Memory B cell (primary cell): ENCODE measurements at places on chromosomes 5 and 9.
A peak's percentile ranks its signal among the peaks of the same experiment; 100 is the strongest.

DNA sequence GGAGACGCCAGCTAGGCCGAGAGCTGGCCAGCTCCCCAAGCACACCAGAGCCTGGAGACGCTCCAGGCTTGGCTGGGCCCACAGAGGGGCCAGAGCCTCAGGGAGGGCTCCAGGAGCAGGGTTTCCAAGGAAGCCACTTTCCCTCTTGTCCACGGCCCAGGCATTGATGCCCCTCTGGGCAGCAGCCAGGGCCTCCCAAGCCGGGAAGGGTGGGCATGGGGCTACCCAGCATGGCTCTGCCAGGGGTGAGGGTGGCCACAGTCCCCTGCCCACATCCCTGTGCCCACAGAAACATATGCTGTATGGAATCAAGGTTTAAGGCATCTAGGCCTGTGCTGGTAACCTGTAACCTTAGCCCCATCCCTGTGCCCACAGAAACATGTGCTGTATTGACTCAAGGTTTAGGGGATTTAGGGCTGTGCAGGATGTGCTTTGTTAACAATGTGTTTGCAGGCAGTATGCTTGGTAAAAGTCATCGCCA lies 1.5 kb upstream of the DPP7 start:
- H3K27me3 ChIP-seq = no peaks in the 10 kb centered on the region
- no peaks in the 10 kb centered on the region for H3K36me3 ChIP-seq
- no peak for DNase-seq
- H3K4me1 ChIP-seq = peaks cover 13% of the 10 kb centered on the region

- no peaks in the 10 kb centered on the region for H3K27me3 ChIP-seq
- H3K36me3 ChIP-seq = peaks cover 16% of the 10 kb centered on the region
- DNase-seq = no peak
- no peak within 1 kb of the TSS for H3K27ac ChIP-seq
Observed at GRCh38 chr5:33984671-33985124, at the start of gene SLC45A2. SLC45A2 (minus strand) TSS chr5:33984693; CDS start chr5:33984583, 110 bp downstream.

GRCh38 chr5:54453046-54453445 lies 2.5 kb upstream of the HSPB3 start:
- H3K27ac ChIP-seq = no peak overlapping the region
- H3K27me3 ChIP-seq = peaks cover 3% of the 10 kb centered on the region
- no peak overlapping the region for H3K4me3 ChIP-seq

DNA sequence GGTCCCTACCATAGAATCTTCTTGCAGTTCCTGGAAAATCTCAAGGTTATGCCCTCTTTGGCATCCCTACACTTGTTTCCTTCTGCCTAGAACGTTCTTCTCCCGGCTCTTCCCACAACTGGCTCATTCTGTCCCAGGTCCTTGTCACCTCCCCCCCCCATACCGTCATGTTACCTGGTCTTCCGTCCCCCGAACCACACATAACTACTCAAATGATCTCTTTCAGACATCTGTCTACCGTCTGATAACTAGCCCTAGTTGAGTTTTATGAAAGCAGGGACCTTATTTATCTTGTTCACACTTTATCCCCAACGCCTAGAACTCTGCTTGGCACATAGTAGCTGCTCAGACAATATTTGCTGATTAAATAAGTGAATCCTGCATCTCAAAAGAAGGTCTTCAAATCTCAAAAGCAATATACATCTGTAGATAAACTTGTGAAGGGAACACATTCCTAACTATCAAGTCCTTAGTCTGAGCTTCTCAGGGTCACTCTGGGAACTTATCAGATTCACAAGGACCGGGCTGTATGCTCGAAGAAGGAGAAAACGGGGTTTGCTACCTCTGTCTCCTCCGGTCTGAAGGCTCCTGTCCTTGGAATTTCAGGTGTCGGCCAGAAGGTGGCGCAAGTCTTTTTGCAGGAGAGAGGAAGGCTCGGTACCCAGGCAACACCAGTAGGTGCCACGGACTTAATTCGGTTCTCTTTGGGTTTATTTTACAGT lies 30.0 kb downstream of the LCP2 start:
- H3K4me3 ChIP-seq = peak overlapping the region; percentile 19
- peaks cover 6% of the 10 kb centered on the region for H3K27me3 ChIP-seq
- H3K36me3 ChIP-seq = peaks cover 6% of the 10 kb centered on the region
- peak; percentile 80 for DNase-seq

- H3K4me1 ChIP-seq = peaks cover 5% of the 10 kb centered on the region
- H3K27me3 ChIP-seq = peaks cover 5% of the 10 kb centered on the region
Observed at GRCh38 chr9:19935422-19935821, 146.6 kb upstream of the SLC24A2 start.

- DNase-seq = no peak
- H3K4me1 ChIP-seq = peaks cover 18% of the 10 kb centered on the region
- no peaks in the 10 kb centered on the region for H3K27me3 ChIP-seq
- H3K27ac ChIP-seq = no peak overlapping the region
- no peak overlapping the region for H3K4me3 ChIP-seq
Observed at GRCh38 chr5:163512526-163512925, 7.1 kb downstream of the MAT2B start.

DNA sequence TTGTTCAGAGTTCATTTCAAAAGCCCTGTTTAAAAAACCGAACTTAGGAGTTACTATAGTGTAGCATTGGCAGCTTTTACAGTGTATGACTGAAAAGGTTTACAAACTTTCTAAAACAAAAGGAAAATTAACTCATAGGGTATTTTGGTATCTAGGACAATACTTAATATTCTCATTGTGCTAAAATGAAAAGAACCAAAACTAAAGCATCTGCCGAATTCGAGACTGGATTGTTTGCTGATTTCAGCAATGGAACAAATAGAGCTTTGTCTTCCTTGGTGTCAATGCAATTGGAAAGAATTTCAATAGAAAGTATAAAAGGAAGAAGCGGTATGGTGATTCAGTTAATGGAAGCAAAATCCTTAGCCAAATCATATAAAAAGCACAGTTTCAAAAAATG lies 254.1 kb downstream of the SLF1 start:
- no peak overlapping the region for H3K4me3 ChIP-seq
- H3K27ac ChIP-seq = no peak overlapping the region
- no peaks in the 10 kb centered on the region for H3K36me3 ChIP-seq

DNA sequence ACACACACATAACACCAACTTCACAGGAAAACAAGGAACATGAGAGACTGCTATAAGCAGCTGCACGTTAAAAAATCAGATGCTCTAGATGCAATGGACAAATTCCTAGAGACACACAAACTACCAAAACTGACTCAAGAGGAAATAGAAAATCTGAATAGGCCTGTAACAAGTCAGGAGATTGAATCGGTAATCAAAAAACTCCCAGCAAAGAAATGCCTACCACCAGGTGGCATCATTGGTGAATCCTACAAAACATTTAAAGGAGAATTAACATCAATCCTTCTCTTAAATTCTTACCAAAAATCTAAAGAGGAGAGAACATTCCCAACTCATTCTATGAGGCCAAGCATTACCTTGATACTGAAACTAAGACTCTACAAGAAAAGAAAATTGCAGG lies 54.9 kb downstream of the NDST1 start:
- H3K4me1 ChIP-seq = no peaks in the 10 kb centered on the region
- DNase-seq = no peak
- no peaks in the 10 kb centered on the region for H3K36me3 ChIP-seq
- H3K27me3 ChIP-seq = peaks cover 2% of the 10 kb centered on the region
